ENCODE measurements at places on chromosomes 11 and 22. TPM values are rescaled to one million over a fixed set of nuclear protein-coding genes. Genes with fewer than 3 reads are reported as not detected.

Gene RPLP2
- 2,675 TPM for total RNA-seq

Gene UBQLN3
- total RNA-seq = 0.81 TPM

Gene TRIM29
- total RNA-seq = under 0.01 TPM

Gene TUBGCP6
- 76.7 TPM for total RNA-seq

Gene FAM168A
- total RNA-seq = 18.0 TPM

Gene FUT4
- 12.9 TPM for total RNA-seq

Gene CNIH2
- total RNA-seq = 2.7 TPM

Gene CRYBB3
- not detected for total RNA-seq

Gene CNTN5
- total RNA-seq = not detected

Gene RNF215
- total RNA-seq = 14.0 TPM

Measured in hematopoietic multipotent progenitor cell (in vitro differentiated cells).